CD4-positive, alpha-beta T cell treated with Interleukin-6 at 100 ng/mL for 8 hours (primary cell): ENCODE measurements at places on chromosomes 3 and 15.

DNA sequence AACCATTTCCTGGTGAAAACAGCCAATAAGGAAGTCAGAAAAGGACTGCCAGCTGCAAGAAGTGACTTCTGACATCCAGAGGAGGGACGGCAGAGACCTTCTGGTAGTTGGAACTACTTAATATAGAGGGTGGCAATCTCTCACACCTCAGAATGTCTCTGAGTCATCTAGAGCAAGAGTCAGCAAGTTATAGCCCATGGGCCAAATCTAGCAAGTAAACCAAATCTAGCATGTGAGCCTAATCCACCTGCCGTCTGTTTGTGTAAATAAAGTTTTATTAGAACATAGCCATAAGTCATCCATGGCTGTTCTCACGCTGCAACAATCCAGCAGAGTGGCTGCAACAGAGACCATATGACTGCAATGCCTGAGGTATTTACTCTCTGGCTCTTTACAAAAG is 160.5 kb upstream of the NR2E3 start:
- DNase-seq = no peak

DNA sequence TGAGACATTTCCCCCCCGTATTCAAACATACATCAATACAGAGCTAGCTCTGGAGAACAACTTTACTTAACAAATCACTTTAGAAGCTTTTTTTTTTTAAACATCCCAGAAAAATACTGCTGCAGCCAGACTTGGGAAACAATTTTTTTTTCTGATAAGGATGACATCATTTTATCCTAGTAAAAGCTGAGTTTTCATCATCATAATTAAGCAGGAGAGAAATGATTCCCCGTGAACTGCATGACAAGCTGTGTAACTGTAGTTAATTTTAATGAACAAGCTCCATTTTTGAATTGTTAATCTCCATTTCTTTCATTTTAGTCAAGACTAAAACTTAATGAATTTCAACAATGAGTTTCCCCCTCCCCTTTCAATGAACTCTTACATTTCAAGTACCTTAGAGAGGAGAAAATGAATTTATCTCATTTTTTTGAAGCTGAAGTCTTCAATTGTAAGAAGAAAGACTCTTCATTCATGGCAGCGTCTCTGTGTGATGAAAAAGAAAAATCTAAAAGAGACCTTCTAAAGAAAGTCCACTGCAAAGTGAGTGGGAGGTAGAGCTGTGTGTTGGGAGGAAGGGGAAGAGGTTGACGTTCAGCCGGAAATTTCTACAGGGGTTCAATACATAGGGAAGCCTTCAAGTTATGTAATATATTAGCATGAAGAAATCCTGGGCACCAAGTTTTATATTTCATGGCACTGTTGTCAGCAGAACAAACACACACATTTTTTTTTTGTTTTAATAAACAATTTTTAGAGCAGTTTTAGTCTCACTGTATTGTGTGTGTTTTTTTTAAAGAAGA is 31.7 kb downstream of the HES1 start:
- DNase-seq = no peak

DNA sequence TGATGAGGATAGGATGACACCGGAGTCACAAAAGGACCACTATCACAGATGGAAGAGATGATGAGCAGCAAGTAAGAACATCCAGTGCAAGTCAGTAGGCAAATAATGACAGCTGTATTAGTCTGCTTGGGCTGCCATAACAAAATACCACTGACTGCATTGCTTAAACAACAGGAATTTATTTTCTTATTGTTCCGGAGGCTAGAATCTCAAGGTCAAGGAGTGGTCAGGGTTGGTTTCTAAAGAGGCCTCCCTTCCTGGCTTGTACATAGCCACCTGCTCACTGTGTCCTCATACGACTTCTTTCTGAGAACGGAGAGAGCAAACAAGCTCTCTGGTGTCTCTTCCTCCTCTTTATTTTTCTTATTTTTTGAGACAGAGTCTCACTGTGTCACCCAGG is 380.7 kb downstream of the PLOD2 start:
- DNase-seq = no peak

DNA sequence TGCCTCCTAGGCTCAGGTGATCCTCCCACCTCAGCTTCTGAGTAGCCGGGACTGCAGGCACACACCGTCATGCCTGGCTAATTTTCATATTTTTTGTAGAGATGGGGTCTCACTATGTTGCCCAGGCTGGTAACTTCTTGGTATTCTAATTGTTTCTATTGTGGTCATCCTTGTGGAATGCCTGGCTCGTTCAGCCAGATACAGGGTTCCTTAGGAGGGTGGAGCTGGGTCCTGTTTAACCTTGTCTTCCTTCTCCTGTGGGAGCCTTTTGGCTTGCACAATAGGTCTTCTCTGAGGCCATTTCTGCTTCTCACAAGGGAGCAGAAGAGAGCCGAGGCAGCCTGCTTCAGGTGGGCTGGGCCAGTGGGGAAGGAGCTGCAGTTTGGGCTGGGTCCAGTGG is 15.7 kb downstream of the PLEKHO2 start:
- DNase-seq = no peak

- DNase-seq = no peak
These were observed 471.8 kb downstream of the C3orf38 start for GRCh38 chr3:88621586-88621985.

GRCh38 chr3:162073422-162073975 is 576.9 kb downstream of the OTOL1 start:
- DNase-seq = no peak

DNA sequence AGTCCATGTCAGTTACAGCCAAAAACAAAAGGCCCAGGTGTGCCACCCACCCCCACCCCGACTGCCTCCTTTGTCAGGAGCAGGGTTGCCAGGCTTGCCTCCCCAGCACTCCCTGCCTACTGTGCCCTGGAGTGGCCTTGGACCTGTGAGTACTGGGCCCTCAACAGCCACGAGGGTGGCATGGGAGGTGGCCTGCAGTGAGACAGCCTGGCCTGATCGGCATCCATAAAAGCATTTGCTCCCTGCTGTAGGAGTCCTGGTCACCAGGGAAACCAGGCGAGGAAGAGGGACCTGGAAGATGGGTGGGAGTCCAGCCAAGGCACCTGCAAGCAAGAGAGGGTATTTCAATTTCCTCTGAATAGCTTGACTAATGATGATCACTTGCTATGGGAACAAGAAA is 56.4 kb upstream of the KCNMB2 start:
- DNase-seq = no peak

- no peak for DNase-seq
These were observed 3.8 kb downstream of the SERPINI1 start for GRCh38 chr3:167739190-167739810.

DNA sequence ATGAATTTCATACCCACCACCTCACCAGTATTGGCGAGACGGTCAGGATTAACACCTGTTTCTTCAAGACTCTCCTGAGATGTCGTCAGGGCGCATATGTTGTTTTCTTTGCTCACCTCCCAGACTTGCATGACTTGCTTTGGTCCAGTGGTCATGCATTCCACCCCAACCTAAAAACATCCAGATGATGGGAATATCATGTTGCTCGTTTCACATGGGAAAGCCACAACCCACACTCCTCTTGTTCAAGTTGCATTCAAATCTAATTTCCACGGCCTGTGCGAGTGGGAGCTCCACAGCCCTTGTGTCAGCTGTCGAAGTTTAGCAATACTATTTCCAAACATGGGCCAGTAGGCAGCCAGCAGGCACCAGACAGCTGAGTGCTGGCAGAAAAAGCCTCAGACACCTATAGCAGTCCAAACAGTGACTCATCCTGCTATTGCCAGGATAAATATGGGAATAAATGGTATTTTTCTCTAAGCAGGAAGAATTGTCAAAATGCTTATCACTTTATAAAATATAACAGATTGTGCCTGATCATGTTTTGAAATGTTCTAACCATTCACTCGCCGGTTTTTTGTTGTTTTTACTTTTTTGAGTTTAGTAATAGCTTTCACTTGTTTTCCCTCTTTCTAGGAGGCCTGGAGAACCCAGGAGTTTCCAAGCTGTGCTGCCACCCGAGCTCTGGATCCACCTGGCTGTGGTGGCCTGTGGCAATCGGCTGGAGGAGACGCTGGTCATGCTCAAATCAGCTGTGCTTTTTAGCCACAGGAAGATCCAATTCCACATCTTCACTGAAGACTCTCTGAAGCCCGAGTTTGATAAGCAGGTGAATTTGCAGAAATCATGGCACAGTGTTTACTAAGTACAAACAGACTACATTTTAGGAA is 20.1 kb downstream of the GXYLT2 start:
- no peak for DNase-seq

- DNase-seq = no peak
These were observed 28.6 kb upstream of the ST8SIA2 start for GRCh38 chr15:92365084-92365483.

- DNase-seq = no peak
These were observed 220.0 kb downstream of the FAM43A start for GRCh38 chr3:194905696-194906095.

GRCh38 chr3:35737934-35738706 is 98.8 kb downstream of the ARPP21 start:
- no peak for DNase-seq

DNA sequence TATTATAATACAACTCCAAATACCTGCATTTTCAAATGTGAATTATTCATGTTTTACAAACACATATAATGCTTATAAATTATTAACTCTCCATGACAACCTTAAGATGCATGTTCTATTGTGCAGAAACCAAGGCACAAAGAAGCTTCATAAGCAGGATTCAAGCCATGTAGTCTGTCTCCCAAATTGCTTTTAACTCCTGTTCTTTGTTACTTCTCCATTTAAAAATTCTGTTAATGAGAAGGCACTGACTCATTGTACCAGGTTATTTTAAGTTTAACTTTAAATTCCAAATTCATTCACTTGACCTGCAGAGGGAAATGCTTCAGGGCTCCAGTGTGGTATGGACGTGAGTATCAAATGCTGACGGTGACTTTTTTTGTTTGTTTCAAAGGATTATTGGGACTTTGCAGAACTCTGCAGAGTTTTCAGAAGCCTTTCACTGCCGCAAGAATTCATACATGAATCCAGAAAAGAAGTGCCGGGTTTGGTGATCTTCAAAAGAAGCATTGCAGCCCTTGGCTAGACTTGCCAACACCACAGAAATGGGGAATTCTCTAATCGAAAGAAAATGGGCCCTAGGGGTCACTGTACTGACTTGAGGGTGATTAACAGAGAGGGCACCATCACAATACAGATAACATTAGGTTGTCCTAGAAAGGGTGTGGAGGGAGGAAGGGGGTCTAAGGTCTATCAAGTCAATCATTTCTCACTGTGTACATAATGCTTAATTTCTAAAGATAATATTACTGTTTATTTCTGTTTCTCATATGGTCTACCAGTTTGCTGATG is 100.0 kb downstream of the MME start:
- no peak for DNase-seq

DNA sequence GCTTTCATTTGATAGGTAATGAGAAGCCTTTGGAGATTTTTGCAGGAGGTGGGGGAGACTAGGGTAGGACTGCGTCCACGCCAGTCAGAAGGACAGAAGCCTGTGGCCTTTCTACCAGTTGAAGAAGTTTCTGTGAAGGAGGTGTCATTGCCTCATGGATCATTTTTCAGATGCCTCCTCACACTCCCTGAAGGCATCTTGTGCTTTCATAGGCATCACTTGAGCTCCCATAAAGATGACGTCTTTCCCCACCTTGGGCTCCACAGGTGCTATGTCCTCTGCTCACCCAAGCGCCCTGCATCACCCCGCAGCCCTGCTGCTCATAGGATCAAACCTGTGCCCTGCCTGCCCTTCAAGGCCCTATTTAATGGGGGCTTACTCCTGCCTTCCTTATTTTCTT is 7.5 kb upstream of the ITGA11 start:
- DNase-seq = no peak

- DNase-seq = no peak
These were observed 47.0 kb downstream of the PLXNA1 start for GRCh38 chr3:127029658-127030507.

- DNase-seq = no peak
These were observed 77.2 kb downstream of the CEMIP start for GRCh38 chr15:80856400-80856799.

GRCh38 chr3:85586018-85586417 is 627.2 kb downstream of the CADM2 start:
- no peak for DNase-seq
